Stimulated activated CD4-positive, alpha-beta T cell treated with anti-CD3 and anti-CD28 coated beads, TNF-alpha, amount 100 ng/mL, for 4 hours (primary cell): ENCODE measurements at places on chromosomes 1 and 21.

- DNase-seq: no peak
Measured at GRCh38 chr1:98210064-98210463, 289.2 kb upstream of the DPYD start.

- DNase-seq: no peak
Measured at GRCh38 chr1:117093091-117093534, 28.4 kb downstream of the TRIM45 start.

GRCh38 chr1:241125286-241125685, 231.7 kb downstream of the RGS7 start:
- DNase-seq: no peak

DNA sequence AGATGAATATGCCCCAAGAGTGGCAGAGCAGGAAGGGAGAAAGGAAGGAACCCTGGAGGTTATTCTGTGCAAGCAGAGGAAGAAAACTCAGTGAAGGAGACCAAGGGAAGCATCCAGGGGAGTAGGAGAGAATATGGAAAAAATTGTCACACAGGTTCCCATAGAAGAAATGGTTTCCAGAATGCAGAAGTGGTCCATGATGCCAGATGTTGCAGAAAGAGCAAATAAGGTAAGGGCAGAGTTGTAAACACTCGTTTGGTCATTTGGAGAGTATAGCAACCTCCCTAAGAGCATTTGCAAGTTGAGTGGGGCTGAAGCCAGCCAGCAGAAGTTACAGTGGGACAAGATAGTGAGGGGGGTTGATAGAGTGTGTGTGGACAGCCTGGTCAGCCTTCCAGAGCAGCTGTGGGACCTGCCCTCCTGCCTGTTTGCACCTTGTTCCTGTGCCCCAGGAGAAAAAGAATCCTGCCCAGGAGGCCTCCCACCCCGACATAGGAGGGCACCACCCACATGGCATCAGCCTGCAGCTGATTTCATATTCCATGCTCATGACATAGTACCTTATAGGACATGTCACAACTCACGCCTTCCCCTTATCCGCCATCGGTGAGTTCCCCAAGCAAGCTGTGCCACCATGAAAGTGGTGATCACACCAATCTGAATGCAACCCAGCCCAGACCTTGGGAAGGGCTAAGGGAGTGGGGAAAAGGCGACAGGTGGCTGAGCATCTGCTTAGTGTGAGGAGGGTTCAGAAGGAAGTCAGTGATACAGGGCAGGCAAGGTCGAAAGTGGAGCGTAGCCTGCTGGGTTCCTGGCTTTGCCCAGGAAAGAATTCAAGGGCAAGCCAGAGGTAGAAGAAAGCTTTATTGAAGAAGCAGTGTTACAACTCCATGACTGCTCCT, 8.2 kb upstream of the NEK2 start:
- DNase-seq: no peak

DNA sequence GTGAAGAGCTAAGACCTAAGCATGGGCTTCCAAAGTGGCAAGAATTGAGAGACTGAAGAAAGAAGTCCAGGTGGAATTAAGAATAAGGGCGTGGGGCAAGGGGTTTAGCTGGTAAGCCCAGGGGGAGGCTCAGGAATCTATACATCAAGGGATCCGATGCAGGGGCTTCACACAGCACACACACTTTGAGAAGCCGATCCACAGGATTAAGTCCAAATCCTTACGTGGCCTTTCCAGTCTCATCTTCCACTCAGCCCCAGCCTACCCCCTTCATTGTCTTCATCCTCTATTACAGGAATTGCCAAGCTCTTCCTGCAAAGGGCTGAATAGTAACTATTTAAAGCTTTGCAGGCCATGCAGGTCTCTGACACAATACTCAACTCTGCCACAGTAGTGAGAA, 101.3 kb downstream of the TGFBR3 start:
- no peak for DNase-seq

GRCh38 chr1:53014791-53015507, 47.1 kb upstream of the PODN start:
- peak; percentile 51 for DNase-seq

- DNase-seq: no peak
Measured at GRCh38 chr21:24844671-24845070, 762.6 kb downstream of the MRPL39 start.

DNA sequence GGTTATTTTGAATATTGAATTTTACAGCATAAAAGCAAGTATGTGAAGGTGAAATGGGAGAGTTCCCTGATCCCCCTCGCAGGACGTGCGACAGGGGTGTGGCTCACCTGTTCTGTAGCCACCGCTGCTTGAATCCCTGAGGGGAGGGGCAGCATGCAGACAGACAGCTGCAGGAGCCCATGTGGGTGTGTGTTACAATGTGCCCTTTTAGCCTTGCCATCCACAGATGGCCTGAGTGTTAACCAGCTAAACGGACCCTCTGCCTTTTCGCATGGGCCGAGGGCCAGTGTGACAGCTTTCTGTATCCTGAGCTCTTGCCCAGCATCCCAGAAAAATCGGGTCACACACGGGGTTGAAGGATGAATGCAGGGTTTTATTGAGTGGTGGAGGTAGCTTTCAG, 43.3 kb downstream of the JAM2 start:
- no peak for DNase-seq

GRCh38 chr1:206963119-206963712, 7.0 kb downstream of the FCAMR start:
- no peak for DNase-seq
